Metanephros (tissue), 2 donors: ENCODE measurements at places on chromosomes 1 and 21. TPM values are rescaled to one million over a fixed set of nuclear protein-coding genes. Genes with fewer than 3 reads are reported as not detected.

The C1orf167 gene
- 1.1 TPM for total RNA-seq

The TFF2 gene
- total RNA-seq: not detected

The RPL22 gene
- 205 TPM for total RNA-seq

The OR2L13 gene
- total RNA-seq: not detected

The YARS1 gene
- 32.3 TPM for total RNA-seq

The MTARC1 gene
- total RNA-seq: 12.9 TPM

The IFI6 gene
- total RNA-seq: 31.0 TPM

The EPHB2 gene
- 20.8 TPM for total RNA-seq

The AQP10 gene
- total RNA-seq: 0.12 TPM

The CASQ2 gene
- total RNA-seq: 70.6 TPM

The UTS2 gene
- total RNA-seq: not detected

The CLSTN1 gene
- 114 TPM for total RNA-seq

The TDRKH gene
- total RNA-seq: 5.2 TPM

The RAB7B gene
- total RNA-seq: 3.6 TPM

The USH2A gene
- 0.53 TPM for total RNA-seq

The ACKR1 gene
- total RNA-seq: 1.6 TPM

The AMY1C gene
- not detected for total RNA-seq

The PLEKHN1 gene
- 0.23 TPM for total RNA-seq

The PCSK9 gene
- 2.2 TPM for total RNA-seq

The HFM1 gene
- total RNA-seq: 9.0 TPM

The NTRK1 gene
- 2.0 TPM for total RNA-seq

The CFHR2 gene
- not detected for total RNA-seq

The DEPDC1 gene
- total RNA-seq: 6.7 TPM

The TNNI3K gene
- 0.99 TPM for total RNA-seq

The LORICRIN gene
- not detected for total RNA-seq

The SLC9A1 gene
- total RNA-seq: 17.1 TPM

The DNAJC16 gene
- 19.3 TPM for total RNA-seq

The KRTAP19-1 gene
- total RNA-seq: not detected

The FOXO6 gene
- 5.3 TPM for total RNA-seq

The TEKT2 gene
- 5.0 TPM for total RNA-seq

The CACNA1S gene
- 16.5 TPM for total RNA-seq

The CFAP45 gene
- total RNA-seq: 0.41 TPM

The IRF6 gene
- total RNA-seq: 16.0 TPM

The CEP104 gene
- 38.6 TPM for total RNA-seq

The C1QA gene
- total RNA-seq: 51.6 TPM

The ENO1 gene
- 581 TPM for total RNA-seq

The RPE65 gene
- not detected for total RNA-seq

The C1orf232 gene
- not detected for total RNA-seq

The NDUFS2 gene
- total RNA-seq: 161 TPM

The C1orf141 gene
- total RNA-seq: not detected

The DENND2C gene
- 5.8 TPM for total RNA-seq

The WNT2B gene
- 8.5 TPM for total RNA-seq

The FMO5 gene
- 5.1 TPM for total RNA-seq

The PCAT6 gene
- total RNA-seq: not detected

The HSD3B2 gene
- 1.3 TPM for total RNA-seq

The ABCA4 gene
- total RNA-seq: 10.8 TPM

The UBE2U gene
- total RNA-seq: not detected

The LINGO4 gene
- 0.47 TPM for total RNA-seq
